Testis (tissue), 5 donors: ENCODE measurements at places on chromosomes 16 and 17. TPM values are rescaled to one million over a fixed set of nuclear protein-coding genes. Genes with fewer than 3 reads are reported as not detected.

The SLC52A1 gene
- total RNA-seq, result 0.99 TPM

The ZSCAN10 gene
- 0.79 TPM for total RNA-seq

DNA sequence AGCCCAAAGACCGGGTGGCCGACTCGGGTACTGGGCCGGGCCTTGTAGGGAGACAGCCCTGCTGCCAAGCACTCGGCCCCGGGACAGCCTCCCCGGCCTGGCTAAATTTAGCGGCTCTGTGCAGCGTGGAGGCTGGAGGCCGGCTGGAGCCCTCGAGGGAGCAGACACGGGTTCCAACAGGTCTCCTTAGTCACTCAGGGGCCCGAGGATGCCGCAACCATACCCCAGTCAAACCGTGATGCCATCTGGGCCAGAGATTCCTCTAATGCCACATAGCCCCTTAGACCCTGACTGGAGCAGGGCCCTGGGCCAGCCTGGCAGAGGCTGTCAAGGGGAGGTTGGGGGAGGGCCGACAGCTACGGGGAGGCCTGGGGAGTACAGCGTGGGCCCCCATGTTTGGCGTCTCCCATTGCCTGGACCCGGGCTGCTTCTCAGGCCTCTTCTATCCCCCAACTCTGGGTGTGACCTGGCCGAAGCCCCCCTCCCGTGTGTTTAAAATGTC is 2.9 kb upstream of the P2RX1 start:
- no peak overlapping the region for H3K4me3 ChIP-seq
- DNase-seq, result no peak
- H3K27ac ChIP-seq, result no peak overlapping the region
- peaks cover 23% of the 10 kb centered on the region for H3K4me1 ChIP-seq
- no peaks in the 10 kb centered on the region for H3K27me3 ChIP-seq

DNA sequence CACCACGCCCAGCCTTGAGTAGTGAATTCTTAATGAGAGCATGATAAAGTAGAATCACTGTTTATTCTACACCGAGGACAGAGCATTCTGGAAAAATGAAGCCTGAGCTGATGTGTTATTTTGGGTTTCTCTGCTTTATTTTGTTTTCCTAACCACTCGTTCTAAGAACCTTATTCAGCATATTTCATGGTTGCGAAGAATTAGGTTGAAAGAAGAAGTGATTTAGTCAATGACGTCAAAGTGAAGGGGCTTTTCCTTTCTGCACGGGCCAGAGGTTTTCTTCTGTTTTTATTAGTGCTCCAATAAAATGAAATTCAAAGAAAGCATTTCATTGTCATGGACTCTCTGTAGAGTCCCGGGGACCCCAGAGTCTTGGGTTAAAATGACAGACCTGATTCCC is 178.5 kb downstream of the MAF start:
- H3K4me1 ChIP-seq, result peaks cover 13% of the 10 kb centered on the region
- no peak overlapping the region for H3K4me3 ChIP-seq
- no peaks in the 10 kb centered on the region for H3K27me3 ChIP-seq
- no peak for DNase-seq
- no peak overlapping the region for H3K27ac ChIP-seq

GRCh38 chr16:78458588-78458987 is 359.1 kb downstream of the WWOX start:
- no peak overlapping the region for H3K27ac ChIP-seq
- no peaks in the 10 kb centered on the region for H3K27me3 ChIP-seq
- no peaks in the 10 kb centered on the region for H3K36me3 ChIP-seq
- no peak overlapping the region for H3K4me3 ChIP-seq
- DNase-seq, result no peak

GRCh38 chr17:31744511-31744951 is 114.5 kb downstream of the COPRS start:
- no peaks in the 10 kb centered on the region for H3K27me3 ChIP-seq
- DNase-seq, result no peak
- H3K36me3 ChIP-seq, result no peaks in the 10 kb centered on the region
- H3K4me3 ChIP-seq, result no peak overlapping the region

DNA sequence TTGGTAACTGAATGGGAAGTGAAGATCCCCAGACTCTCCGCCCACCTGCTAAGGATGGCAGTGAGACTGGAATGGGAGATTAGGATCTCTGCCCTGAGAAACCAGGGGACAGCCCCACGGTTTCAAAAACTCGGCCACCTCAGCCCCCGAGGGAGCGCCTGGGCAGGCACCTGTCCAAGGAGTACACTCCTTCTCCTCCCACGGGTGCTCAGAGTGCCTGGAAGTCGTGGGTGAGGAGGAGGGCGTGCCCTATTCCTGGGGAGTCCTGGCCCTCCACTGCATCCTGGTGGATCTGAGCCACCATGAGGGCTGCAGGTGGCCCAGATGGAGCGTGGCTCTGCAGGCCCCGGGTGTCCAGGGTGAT is 78.5 kb downstream of the MGAT5B start:
- H3K4me1 ChIP-seq, result no peaks in the 10 kb centered on the region
- H3K4me3 ChIP-seq, result no peak overlapping the region
- H3K27me3 ChIP-seq, result no peaks in the 10 kb centered on the region
- DNase-seq, result no peak
- H3K27ac ChIP-seq, result no peak overlapping the region
- H3K36me3 ChIP-seq, result no peaks in the 10 kb centered on the region
